ENCODE measurements at places on chromosomes 12 and 14.

DNA sequence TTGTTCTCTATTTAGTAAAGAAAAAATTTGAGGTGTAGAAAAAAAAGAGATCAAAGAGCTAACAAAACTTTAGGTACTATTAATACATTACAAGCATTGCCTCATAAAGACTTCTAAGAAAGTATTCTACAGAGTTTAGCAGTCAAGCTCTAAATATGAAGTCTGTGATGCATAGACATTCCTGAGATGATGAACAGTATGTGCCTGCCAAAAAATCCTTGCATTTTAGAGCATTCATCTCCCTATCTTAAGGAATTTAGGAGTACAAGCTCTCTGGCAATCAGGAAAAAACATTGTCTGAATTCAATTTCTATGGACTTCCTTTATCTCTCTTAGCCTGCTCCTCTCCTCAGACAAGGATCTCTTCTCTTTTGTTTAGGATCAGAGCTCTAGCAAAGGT lies 202.6 kb upstream of the LRFN5 start:
- peak; percentile 43 for DNase-seq

DNA sequence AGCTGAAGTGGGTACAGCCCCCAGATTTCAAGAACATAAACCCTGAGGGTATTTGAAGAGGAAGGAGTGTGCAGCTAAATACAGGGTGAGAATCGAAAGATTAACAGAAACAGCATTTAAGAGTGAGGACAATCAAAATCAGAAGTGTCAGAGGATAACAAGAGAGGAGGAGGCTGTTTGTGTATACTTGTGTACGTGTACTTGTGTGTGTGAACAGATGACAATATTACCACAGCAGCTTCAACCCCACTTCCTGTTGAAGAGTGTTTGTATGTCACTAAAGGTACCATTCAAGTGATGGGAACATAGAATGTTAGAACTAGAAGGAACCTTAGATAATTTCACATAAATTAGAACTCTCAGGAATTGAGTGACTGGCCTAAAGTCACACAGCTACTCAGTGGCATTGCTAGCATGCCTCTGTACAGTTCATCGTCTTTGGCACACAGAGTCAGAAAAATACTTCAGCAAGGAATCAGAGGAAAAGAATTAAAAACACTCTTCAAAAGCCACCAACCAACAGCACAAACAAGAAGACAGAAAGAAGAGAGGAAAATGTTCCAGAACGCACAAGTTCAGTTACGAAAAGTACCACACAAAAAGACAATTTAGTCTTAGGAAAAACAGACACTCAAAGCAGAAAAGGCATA lies 164.3 kb upstream of the BCL2L14 start:
- peak; percentile 89 for DNase-seq

DNA sequence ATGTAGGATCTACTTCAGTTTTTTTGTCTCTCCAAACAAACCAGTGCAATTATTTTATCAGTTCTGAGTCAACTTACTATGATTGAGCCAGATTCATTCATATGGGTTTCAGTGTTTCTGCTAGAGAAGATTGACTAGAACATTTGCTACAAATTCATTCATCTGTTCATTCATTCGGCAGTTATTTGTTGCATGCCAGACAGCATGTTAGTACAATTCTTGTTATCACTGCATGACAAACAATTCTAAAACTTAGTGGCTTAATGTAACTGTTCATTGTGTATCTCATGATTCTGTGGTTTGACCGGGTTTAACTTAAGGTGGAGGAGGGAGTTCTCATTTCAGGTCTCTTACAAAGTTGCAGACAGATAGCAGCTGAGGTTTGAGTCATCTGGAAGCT lies 52.3 kb downstream of the POLR3B start:
- DNase-seq = no peak

- peak; percentile 47 for DNase-seq
These were observed 75.2 kb downstream of the SPRING1 start for GRCh38 chr12:116662612-116663144.

DNA sequence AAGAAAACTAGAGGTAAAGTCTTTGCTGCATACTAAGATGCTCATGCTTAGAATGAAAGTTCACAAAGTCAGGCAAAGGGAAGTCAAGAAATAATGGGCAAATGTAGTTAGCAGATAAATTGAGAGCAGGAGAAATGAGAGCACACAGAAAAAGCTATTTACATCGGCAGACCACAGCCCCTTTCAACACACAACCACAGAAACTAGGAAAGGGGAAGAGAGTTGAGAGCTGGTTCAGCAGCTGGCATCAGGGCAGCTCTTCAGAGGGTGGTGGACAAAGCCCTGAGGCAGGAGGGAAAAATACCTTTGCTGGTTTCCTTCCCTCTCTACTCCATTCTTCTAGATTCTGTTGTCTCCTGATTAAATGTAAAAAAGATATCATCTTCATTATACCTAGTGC lies 95.4 kb upstream of the ANO4 start:
- DNase-seq = no peak

Data from fibroblast of skin of scalp (primary cell).